MM.1S (cell line): ENCODE measurements at places on chromosomes 3 and 15.

GRCh38 chr15:33322091-33322490, 11.3 kb downstream of the RYR3 start:
- no peak for DNase-seq

GRCh38 chr3:132231633-132232032, 85.6 kb upstream of the ACP3 start:
- no peak for DNase-seq

DNA sequence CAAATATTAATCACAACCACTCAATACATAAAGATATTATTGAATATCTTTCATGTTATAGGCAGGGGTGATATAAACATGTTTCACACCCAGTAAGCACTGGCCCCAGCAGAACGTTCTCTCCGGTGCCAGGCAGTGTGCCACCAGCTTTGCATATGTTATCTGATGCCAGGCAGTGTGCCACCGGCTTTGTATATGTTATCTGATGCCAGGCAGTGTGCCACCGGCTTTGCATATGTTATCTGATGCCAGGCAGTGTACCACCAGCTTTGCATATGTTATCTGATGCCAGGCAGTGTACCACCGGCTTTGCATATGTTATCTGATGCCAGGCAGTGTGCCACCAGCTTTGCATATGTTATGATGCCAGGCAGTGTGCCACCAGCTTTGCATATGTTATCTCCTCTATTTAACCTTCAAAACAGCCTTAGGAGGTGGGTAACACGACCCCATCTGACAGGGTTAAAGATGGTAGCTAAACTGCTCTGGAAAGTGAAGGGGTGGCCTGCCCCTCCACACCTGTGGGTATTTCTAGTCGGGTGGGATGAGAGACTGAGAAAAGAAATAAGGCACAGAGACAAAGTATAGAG, 6.9 kb downstream of the MUC20 start:
- DNase-seq = no peak

DNA sequence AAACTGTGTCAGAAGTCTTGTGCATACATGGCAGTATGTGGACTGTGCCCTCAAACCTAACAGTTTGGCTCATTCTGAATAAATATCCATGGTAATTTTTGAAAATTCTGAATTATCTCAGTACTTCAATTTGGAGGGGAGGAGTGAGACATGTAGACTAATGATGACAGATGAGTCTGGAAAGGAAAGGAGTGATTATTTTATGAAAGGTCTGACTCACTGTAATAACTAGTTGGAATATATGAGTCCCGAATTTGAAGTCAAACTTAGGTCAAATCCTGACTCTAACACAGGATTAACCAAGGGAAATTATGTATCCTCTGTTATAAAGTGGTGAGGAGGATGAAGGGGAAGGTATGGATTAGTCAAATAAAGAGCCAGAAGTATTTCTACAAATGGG, 38.6 kb downstream of the SUCNR1 start:
- no peak for DNase-seq

DNA sequence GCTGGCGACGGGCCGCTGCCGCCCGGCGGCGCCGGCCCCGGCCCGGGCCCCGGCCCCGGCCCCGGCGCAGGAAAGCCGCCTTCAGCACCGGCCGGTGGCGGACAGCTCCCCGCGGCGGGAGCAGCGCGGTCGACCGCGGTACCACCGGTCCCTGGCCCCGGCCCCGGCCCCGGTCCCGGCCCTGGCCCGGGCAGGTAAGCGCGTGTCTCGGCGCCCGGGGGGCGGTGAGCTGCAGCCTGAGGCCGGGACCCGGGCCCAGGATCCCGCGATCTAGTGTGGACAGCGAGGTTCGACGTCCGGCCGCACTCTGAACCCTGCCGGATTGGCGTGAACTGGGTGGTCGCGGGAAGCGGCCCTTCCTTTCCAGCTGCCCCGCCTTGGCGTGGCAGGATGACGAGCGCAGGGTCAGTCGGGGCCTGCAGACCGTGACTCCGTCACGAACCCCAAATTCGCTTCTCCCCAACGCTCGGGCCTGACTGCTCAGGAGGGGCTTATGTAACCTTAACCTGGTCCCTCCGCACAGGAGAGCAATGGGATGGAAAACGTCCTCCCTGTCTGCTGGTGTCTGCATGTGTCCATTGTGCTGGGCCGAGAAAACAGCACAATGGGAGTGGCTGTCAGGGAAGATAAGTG, 472 bp downstream of the BSN start:
- DNase-seq = peak; percentile 56

DNA sequence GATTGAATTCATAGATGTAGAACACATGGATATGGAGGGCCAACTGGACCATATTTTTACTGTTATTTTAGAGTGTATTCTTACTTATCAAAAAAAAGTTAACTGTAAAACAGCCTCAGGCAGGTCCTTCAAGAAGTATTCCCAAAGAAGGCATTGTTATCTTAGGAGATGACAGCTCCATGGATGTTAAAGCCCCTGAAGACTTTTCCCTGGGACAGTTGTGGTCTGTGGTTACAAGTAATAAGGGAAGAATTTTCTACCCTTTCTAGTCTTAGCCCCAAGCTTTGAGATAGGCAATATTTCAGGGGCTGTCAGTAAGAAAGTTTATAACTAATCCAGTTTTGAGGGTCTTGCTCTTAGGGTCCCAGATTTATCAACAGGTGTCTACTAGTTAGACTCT, 62.5 kb downstream of the LRRC49 start:
- no peak for DNase-seq

DNA sequence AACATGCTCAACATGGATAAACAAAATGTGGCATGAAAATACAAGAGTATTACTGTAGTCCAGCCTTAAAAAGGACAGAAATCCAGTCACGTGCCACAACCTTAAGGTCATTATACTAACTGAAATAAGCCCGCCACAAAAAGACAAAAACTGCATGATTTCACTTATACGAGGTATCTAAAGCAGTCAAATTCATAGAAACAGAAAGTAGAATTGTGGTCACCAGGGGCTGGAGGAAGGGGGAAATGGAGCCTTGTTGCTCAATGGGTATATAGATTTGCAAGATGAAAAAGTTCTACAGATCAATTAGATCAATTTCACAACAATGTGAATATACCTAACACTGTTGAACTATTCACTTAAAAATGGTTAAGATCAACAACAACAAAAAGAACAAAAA, 7.4 kb downstream of the GLB1 start:
- DNase-seq = peak; percentile 80
